ENCODE measurements at places on chromosomes 1 and 21. TPM values are rescaled to one million over a fixed set of nuclear protein-coding genes. Genes with fewer than 3 reads are reported as not detected.

GRCh38 chr1:7576946-7577657, 194.0 kb upstream of the VAMP3 start:
- no peak for DNase-seq

Gene PTPRU
- total RNA-seq = 49.9 TPM

DNA sequence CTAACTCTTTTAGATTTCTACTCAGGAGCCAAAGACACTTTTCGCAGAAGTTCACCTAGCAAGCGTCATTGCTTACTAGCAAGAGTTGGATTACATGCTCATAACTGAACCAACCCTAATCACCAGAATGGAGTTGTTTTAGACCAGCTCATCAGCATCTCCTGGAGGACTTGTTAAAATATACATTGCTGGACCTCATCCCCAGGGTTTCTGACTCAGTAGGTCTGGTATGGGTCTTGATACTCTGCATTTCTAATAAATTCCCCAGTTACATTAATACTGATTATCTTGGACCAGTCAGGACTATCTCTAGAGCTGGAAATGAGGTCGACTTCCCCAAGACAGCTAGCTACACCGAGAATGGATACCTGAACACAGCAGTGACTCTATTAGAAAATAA, 9.7 kb upstream of the PRDX6 start:
- DNase-seq = no peak

DNA sequence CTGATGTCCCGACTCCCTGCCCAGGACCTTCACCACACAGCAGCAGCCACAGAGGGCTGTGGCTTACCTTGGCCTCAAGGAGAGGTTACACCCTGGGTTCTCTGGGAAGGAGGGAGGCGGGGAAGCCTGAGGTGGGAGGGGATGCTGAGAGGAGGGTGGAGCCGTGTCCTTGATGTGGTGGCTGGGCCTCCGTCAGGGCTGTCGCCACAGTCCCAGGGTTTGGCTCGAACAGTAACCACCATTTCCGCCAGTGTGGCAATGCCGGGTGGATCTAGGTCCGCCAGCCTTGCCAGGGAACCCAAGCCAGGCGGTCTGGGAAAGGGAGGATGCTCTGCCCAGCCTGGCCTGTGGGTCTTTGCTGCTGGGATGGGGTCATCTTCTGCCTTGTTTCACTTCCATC, 18.4 kb upstream of the CDCA8 start:
- no peak for DNase-seq

DNA sequence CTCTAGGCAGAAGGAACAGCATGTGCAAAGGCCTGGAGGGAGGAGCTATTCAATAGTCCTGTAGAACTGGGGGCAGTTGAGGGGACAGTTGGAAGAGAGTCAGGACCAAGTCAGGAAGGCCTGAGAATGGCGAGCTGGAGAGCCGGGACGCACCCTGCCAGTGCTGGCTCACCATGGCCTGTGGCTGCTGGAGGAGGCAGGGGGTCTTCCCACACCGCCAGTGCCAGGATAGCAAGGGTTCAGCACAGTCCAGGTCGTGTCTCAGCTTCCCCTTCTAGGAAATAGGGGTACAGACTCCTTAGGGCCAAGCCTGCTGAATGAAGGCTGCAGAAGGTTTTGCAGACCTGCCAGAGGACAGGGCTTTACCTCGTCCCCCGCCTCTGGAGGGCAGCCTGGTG, 7.3 kb downstream of the PODN start:
- no peak for DNase-seq
